ENCODE measurements at places on chromosomes 5 and 9. TPM values are rescaled to one million over a fixed set of nuclear protein-coding genes. Genes with fewer than 3 reads are reported as not detected.

DNA sequence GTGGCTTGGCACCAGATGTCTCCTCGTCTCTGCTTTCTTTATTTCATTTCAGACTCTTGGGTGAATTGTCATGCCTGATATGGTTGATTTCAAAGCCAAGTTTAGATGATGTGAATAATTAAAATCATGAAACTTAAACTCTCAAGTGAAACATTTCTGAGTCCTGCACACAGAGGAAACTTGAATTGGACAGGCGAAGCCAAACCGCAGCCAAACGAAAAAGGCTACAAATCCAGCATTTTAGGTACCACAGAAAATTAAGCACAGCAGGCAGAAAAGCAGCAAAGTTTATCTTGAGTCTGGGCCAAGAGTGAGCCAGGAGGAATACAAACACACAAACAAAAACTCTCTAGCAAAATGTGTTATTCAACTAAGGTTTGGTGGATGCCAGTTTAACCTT lies 659.8 kb upstream of the KLF4 start:
- DNase-seq, result no peak

GRCh38 chr9:70255486-70255885 lies 3.3 kb upstream of the SMC5 start:
- peak; percentile 66 for DNase-seq

DNA sequence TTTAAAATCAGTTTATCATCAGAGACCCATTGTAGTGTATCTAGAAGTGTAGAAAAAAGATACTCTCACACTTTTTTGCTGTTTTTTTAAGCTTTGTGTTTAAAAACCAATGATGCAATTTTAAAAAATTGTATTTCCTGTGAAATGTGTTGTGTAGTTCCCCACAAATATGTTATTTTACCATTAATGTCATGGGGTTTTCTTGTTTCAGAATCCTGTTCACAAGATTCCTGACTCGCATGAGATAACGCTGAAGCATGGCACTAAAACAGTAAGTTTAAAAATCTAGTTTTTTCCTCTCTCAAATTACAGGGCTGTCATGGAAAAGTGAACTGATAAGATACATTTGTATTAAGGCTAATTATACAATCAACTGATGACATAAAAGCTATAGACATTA lies 58.6 kb downstream of the WDR70 start:
- peak; percentile 6 for DNase-seq

The ECM2 gene
- 5.4 TPM for total RNA-seq

The ADAMTSL1 gene
- total RNA-seq, result 255 TPM

The FOXD1 gene
- 50.0 TPM for total RNA-seq
